HTR-8/SVneo (cell line): ENCODE measurements at places on chromosomes 16 and 17.

DNA sequence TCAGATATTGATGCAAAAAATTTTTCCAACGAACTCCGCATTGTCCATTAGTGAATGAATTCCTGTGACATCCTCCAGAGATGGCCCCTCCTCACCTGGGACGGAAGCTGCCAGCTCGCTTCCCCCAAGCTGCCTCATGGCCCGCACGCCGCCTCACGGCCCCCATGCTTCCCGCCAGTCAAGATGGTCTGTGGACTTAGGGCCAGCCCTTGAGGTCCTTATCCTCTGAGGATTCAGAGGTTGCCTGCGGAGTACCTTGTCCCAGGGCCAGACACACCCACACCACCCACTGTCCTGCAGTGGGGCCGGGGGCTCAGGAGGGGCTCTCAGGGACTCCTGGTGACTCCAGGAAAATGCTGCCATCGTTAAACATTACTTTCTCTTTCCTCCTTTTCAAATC is 73.6 kb downstream of the SEC14L1 start:
- no peak for DNase-seq

DNA sequence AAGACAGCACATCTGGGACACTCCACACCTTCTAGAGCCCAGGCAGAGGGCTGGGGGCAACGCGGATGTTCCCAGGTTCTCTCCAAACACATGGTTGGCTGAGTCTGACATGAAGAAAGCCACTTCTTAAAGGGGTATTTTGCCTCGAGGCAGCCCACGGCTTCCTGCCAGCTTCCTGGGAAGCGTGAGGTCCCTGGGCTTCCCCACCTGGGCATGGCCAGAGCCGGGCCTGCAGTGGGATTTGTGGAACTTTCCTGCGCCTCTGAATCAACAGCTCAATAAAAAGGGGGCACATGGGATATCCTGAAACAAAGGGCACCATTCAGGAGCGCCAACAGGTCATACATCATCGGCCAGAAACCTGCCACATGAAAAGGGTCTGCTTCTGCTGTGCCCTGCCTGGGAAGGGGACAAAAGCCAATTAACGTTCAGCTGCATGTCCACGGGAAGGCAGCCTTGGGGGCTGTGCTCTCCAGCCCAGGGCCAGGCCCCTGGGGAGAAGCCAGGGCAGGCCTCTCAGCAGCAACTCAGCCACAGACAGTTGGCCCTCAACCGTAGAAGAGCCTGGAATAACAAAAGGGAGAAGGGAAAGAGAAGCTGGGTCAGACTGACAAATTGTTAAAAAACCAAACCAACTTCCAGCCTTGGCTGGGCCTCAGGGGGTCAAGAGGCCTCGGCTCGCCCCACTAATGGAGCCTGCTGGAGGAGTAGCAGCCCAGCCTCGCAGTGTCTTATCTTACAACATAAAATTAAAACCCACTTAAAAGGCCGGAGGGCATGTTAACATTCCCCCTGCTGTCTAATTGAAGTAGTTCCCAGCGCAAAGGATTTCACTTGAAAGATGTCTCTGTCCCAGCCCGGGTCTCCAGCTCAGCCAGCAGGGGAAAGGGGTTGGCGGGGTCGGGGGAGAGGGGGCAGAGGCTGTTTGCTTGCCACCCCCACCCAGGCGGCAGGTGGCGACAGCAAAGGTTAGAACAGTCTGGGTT is 34.2 kb downstream of the TBX4 start:
- no peak for DNase-seq

GRCh38 chr17:19270704-19271611 is 33.8 kb downstream of the EPN2 start:
- no peak for DNase-seq

DNA sequence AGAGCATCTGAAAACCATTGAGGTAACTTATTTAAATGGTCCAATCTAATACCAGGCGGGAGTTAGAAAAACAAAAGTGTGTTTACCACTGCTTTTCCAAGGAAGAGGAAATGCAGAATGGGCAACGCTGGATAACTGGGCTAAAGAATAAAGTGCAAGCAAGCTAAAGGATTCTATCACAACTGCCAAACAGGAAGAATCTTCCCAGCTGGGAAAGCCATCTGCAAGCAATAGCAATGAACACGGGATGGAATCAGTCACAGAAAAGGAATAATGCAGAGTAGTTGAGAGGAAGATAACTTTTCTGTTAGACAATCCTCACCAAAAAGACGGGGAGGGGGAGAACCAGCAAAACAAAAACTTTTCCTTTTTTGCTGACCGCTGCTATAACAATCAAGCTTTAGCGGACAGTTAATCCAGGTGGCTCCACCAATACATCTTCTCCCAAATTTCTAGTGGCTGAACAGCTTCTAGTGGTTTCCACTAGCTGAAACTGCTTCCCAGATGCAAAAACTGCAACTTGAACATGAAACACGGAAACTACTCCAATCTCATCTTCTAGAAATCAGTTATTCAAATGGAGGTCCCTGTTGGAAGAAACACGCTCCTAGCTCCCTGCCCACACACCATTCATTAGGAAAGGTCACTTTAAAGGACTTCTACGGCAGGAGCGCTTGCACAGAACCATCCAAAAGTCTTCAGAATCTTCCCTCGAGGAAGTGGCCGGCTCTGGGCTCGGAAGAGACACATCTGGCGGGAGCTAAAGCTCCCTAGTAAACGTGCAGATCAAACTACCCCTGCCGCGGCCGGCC is 929 bp downstream of the TMEM11 start:
- DNase-seq, result no peak

- no peak for DNase-seq
Observed at GRCh38 chr17:43956222-43956621, 2.5 kb upstream of the PYY start.

DNA sequence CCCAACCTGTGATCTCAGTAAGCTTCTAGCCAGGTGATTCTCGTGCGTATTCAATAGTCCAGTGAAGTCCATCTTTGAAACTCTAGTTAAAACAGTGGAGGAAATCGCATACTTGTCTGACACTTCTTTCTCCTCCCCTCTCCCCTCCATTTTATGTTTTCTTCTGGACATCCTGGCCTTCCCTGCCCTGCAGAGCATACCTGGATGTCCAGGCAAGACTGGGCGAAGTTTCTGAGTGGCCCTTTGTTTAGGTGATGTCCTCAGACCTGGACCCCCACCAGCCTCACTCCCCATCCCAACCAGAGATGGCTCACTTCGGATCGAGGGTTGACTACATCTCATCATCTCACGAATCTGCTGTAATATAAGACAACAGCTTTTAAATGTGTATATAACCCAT is 65.7 kb downstream of the CCDC182 start:
- DNase-seq, result no peak

DNA sequence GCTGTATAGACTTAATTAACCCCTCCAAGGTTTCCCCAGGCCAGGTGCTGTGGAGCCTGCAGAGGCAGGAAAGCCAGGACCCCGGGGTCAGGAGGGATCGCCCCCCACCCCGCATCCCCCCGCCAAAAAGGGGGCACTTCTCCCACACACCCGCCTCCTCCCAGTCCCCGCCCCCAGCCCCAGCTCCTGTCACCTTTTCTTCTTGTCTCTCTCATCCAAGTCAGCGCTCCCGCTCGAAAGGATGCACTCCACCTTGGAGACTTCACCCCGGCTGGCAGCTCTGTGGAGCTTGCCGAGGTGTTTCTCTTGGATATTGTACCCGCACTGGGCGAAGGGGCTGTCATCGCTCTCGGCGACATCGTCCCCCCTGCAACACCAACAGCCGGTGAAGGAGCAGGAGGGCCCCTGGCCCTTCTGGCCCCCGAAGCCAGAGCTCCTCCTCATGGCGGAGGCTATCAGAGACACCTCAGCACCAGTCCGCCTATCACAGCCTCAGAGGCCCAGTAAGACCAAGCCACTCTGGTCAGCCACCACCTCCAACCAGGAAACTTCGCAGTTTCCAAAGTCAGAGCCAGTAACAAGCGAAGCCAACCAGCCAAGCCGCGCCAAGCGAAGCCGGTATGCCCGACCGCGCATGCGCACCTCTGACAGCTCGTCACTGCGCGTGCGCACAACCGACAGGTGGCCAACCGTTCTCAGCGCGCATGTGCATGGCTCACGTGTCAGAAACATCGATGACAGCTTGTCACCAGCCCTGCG is 52.5 kb downstream of the SHCBP1 start:
- no peak for DNase-seq

GRCh38 chr16:17459903-17460521 is 10.7 kb downstream of the XYLT1 start:
- DNase-seq, result no peak

DNA sequence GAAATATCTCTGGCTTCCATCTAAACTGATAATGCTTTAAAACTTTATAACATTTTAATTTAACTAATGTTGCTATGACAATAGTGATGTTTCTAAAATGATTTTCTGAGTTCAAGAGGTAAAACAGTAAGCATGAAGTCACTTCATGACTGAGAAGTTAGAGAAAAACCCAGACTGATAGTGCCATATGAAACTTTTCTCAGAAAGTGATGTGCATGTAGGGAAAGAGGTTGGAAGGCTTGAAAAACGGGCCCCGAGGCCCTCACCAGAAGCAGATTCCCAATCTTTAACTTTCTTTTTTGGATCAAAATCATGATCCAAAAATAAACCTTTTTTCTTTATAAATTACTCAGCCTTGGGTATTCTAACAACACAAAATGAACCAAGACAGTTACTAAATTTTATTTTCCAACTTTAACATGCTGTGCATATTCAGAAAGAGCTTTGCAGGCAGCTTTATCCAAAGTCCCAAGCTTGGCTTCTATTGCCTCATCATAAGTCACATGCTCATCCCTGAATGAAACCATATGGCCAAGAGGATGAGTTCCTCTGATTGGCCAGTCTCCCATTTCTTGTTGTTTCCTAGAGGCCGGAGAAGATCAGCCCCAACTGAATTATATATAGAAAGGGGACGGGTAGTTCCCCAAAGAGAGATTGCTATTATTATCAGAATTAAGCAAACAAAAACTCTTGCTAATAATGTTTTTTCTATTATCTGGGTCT is 357.6 kb upstream of the SALL1 start:
- no peak for DNase-seq

DNA sequence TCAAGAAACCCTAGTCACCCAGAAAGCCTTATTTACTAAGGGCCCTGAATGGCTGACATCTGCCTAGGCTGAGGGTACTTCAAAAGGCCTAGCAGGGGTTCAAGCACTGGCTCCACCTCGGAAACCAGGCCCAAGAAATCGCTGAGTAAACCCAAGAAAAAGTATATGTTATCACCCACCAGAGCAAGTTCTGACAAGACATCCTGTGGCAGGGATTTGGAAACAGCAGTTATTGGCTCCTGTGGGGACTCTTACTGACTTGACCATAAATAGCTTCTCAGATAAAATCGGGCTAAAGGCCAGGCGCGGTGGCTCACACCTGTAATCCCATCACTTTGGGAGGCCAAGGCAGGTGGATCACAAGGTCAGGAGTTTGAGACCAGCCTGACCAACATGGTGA is 12.2 kb downstream of the ATP6V0D1 start:
- DNase-seq, result no peak

GRCh38 chr17:82917699-82918345 is 78.0 kb upstream of the ZNF750 start:
- DNase-seq, result peak; percentile 37

- no peak for DNase-seq
Observed at GRCh38 chr17:7133424-7133823, 18.8 kb upstream of the ASGR2 start.

- no peak for DNase-seq
Observed at GRCh38 chr16:53565296-53565863, 62.4 kb upstream of the AKTIP start.

DNA sequence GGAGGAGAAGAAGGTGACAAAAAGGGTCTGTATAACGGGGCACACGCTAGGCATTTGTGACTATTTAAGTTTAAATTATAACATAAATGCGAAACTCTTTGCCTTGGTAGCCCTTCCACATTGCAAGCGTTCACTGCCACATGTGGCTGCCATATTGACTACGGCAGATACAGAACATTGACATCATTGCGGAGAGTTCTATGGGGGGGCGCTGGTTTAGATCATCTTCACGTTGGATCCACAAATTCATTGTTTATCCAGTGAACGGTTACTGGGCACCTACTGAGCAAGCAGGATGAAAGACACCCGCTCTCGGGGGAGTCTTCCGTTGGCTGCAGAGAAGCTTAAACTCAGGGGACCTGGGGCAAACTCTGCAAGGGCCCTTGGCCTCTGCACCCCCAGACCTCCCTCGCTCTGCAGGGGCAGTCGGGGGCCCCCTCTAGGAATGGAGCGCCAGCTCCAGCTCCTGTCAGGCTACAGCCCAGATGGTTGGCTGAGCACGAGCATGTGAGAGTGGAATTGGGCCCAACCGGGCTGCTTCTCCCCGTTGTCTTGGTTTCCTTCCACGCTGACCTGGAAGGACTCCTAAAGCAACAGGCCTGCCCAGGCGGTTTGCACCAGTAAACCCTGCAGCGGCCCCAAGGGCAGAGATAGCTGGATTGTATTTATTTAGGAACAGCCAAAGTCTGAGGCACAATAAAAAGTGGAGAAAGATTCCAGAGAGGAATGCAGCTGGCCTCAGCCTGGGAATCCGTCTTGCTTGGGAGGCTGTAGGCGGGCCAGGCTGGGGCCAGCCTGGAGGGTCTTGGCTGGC is 172.2 kb downstream of the SEC14L1 start:
- DNase-seq, result no peak

- DNase-seq, result no peak
Observed at GRCh38 chr17:47992216-47992615, 21.3 kb downstream of the CDK5RAP3 start.

- no peak for DNase-seq
Observed at GRCh38 chr16:65121870-65122723, at the start of gene CDH11. Gene CDH11 (minus strand): TSS chr16:65122063. CDS start chr16:65004869, 117,194 bp downstream.

- DNase-seq, result no peak
Observed at GRCh38 chr17:39925282-39926134, 1.9 kb downstream of the ORMDL3 start.

- DNase-seq, result no peak
Observed at GRCh38 chr16:27550582-27550920, 607 bp downstream of the KATNIP start.

GRCh38 chr16:53100889-53101288 is 46.1 kb downstream of the CHD9 start:
- DNase-seq, result no peak

DNA sequence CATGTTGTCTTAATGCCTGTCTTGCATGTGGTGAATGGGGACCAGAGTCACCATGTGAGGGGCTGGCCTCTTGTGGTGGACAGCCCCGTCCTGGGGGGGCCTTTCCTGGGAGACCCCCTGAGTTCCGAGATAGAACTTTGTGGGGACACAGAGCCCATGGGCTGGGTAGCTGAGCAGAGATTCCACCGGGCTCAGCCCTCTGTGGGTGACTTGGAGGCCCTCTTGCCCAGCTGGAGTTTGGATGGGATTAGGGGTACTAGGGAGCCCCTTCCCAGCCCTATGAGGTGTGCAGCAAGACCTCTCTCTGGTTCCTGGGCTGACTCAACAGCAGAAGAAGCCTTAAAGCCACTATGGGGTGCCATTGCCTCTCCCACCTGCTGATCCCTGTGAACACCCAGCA is 38.1 kb downstream of the MRC2 start:
- no peak for DNase-seq

GRCh38 chr17:40553694-40554534 is 11.4 kb downstream of the CCR7 start:
- DNase-seq, result no peak
